ENCODE measurements at places on chromosomes 5 and 9. TPM values are rescaled to one million over a fixed set of nuclear protein-coding genes. Genes with fewer than 3 reads are reported as not detected.
A peak's percentile ranks its signal among the peaks of the same experiment; 100 is the strongest.

GRCh38 chr9:76101947-76102346, 211.5 kb downstream of the PCSK5 start:
- H3K27me3 ChIP-seq: no peaks in the 10 kb centered on the region
- H3K4me3 ChIP-seq: no peak overlapping the region

DNA sequence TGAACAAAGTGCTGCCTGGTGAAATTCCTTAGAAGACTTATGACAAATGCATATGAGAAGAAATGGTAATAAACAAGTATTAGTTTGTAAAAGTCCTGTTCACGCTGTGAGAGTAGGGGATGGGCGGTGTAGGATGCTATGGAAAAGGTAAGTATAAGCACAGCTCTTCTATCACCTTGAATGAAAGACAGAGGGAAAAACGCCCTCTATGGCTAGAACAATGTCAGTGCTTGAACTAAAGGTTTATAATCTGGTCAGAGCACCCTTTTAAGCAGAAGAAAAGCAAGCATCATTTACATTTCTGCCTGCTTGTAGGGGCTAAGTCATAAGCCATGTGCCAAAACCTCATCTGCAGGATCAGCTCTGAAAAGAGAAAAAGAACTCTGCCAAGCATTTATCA, 115.2 kb downstream of the LHFPL2 start:
- peak; percentile 30 for DNase-seq
- no peak overlapping the region for H3K4me3 ChIP-seq
- H3K27ac ChIP-seq: no peak overlapping the region
- no peaks in the 10 kb centered on the region for H3K4me1 ChIP-seq

GRCh38 chr5:169602535-169602934, 19.0 kb downstream of the SPDL1 start:
- no peaks in the 10 kb centered on the region for H3K27me3 ChIP-seq
- no peak overlapping the region for H3K4me3 ChIP-seq
- peaks cover 38% of the 10 kb centered on the region for H3K36me3 ChIP-seq
- DNase-seq: no peak

DNA sequence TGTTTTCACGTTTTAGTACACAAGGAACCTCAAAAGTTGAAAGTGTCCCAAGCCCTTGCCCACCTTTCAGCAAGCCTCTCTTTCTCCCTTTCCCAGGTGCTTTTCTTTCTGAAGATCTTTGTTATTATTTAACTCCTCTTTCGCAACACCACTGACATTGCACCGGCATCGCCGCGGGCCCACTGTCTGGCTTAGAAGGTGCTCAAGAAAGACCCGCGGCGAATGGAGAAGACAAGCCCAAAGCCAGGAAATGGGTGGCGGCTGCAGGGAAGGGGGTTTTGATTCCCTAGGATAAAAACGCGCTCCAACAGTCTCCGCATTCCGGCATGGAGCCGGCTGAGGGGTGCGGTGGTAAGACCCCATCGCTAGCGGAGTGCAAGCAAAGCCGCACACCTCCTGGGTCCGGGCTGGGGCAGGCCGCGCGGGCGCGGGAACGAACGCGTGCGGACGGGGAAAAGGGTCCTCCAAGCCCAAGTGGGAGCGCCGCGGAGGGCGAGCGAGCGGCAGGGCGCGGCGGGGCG, 404 bp upstream of the AFAP1L1 start:
- peak overlapping the region; percentile 66 for H3K4me3 ChIP-seq
- peak; percentile 12 for DNase-seq
- peaks cover 25% of the 10 kb centered on the region for H3K27me3 ChIP-seq
- peaks cover 34% of the 10 kb centered on the region for H3K4me1 ChIP-seq
- no peaks in the 10 kb centered on the region for H3K36me3 ChIP-seq
- no peak overlapping the region for H3K27ac ChIP-seq

GRCh38 chr5:68303038-68303738, 87.6 kb downstream of the PIK3R1 start:
- H3K27me3 ChIP-seq: no peaks in the 10 kb centered on the region
- peaks cover 2% of the 10 kb centered on the region for H3K36me3 ChIP-seq
- H3K4me3 ChIP-seq: no peak overlapping the region

- H3K27ac ChIP-seq: no peak overlapping the region
- H3K36me3 ChIP-seq: no peaks in the 10 kb centered on the region
- DNase-seq: no peak
- H3K27me3 ChIP-seq: no peaks in the 10 kb centered on the region
These were observed 54.0 kb downstream of the PAPPA start for GRCh38 chr9:116207371-116208111.

Gene GARIN3
- total RNA-seq: not detected

- no peaks in the 10 kb centered on the region for H3K27me3 ChIP-seq
- no peaks in the 10 kb centered on the region for H3K36me3 ChIP-seq
- DNase-seq: no peak
- no peak overlapping the region for H3K27ac ChIP-seq
These were observed 187.0 kb downstream of the CARTPT start for GRCh38 chr5:71905834-71906711.

Gene BARHL1
- total RNA-seq: not detected

Gene SPATA31E1
- total RNA-seq: not detected

Gene SMIM3
- total RNA-seq: 14.1 TPM

DNA sequence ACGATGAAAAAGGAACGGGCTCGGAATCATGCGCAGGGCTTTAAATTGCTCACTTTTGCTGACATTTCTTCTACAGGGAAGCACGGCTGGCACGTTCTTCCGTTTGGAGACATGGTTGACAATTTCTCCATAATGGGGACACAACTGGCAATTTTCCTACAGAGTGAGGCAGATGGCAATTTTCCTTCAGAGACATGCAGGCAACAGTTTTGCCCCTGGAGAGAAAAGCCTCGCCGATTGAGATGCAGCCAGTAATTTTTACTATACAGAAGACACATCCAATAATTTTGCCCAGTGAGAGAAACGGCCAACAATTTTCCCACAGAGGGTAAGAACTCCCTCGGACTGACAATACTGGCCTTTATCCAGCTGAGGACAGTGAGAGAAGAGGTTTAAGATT, 90.9 kb upstream of the GPR151 start:
- no peaks in the 10 kb centered on the region for H3K4me1 ChIP-seq
- no peak overlapping the region for H3K4me3 ChIP-seq

Gene PRDM9
- not detected for total RNA-seq

GRCh38 chr5:150583541-150584225, 56.8 kb upstream of the SYNPO start:
- H3K27me3 ChIP-seq: no peaks in the 10 kb centered on the region
- no peak overlapping the region for H3K4me3 ChIP-seq
- DNase-seq: no peak
- H3K4me1 ChIP-seq: peaks cover 69% of the 10 kb centered on the region

- no peaks in the 10 kb centered on the region for H3K27me3 ChIP-seq
- DNase-seq: no peak
- no peak overlapping the region for H3K27ac ChIP-seq
These were observed 851.4 kb downstream of the MAT2B start for GRCh38 chr5:164356790-164357189.

Gene MCC
- 3.0 TPM for total RNA-seq

DNA sequence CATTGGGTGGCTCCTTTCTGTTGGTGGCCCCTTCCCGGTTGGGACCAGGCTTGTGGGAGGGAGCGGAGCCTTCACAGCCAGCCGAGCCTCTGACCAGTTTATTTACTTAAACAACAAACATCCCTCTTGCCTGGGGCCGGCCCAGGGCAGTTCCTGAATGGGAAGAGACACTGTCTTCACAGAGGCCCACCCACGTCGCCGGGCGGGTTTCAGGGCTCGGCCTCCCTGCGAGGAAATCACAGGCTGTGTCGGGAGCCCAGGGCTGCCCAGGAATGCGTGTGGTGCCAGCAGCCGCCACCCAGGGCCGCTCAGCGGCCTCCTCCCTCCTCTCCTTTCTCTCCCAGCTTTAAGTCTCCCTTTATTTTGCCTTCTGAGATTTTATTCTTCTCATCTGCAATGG, 132.5 kb downstream of the HSD17B3 start:
- peaks cover 4% of the 10 kb centered on the region for H3K27me3 ChIP-seq
- H3K4me1 ChIP-seq: peaks cover 34% of the 10 kb centered on the region
- H3K4me3 ChIP-seq: peak overlapping the region; percentile 60
- DNase-seq: peak; percentile 24

DNA sequence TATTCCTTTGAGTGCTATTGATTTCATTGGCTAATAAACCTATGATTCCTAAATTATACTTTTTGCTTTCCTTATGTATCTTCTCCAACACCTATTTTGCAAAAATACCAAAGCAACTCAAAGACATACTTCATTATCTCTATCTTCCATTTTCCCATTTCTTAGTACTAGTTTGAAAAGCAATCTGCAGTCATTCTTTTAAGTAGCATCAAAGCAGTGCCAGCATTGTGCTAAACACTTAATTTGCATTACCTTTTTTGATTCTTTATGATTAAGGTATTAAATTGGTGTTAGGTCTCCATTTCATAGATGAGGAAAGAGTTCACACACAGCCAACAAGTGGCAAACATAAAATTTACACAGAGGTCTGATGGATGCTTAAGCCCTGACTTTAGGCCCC, 330.3 kb downstream of the ARL15 start:
- H3K4me1 ChIP-seq: peaks cover 11% of the 10 kb centered on the region
- H3K27ac ChIP-seq: no peak overlapping the region
- H3K36me3 ChIP-seq: no peaks in the 10 kb centered on the region
- H3K4me3 ChIP-seq: no peak overlapping the region

- H3K4me3 ChIP-seq: no peak overlapping the region
- H3K27ac ChIP-seq: no peak overlapping the region
- H3K36me3 ChIP-seq: no peaks in the 10 kb centered on the region
- H3K27me3 ChIP-seq: no peaks in the 10 kb centered on the region
These were observed 143.7 kb downstream of the ACER2 start for GRCh38 chr9:19552282-19553105.

GRCh38 chr5:12245429-12245828, 341.2 kb upstream of the CTNND2 start:
- no peak for DNase-seq
- no peaks in the 10 kb centered on the region for H3K4me1 ChIP-seq
- no peak overlapping the region for H3K27ac ChIP-seq
- no peaks in the 10 kb centered on the region for H3K27me3 ChIP-seq
- H3K4me3 ChIP-seq: no peak overlapping the region

- no peak overlapping the region for H3K4me3 ChIP-seq
- peaks cover 40% of the 10 kb centered on the region for H3K36me3 ChIP-seq
- no peaks in the 10 kb centered on the region for H3K4me1 ChIP-seq
- no peak for DNase-seq
These were observed 22.4 kb upstream of the LTC4S start for GRCh38 chr5:179771311-179771895.

DNA sequence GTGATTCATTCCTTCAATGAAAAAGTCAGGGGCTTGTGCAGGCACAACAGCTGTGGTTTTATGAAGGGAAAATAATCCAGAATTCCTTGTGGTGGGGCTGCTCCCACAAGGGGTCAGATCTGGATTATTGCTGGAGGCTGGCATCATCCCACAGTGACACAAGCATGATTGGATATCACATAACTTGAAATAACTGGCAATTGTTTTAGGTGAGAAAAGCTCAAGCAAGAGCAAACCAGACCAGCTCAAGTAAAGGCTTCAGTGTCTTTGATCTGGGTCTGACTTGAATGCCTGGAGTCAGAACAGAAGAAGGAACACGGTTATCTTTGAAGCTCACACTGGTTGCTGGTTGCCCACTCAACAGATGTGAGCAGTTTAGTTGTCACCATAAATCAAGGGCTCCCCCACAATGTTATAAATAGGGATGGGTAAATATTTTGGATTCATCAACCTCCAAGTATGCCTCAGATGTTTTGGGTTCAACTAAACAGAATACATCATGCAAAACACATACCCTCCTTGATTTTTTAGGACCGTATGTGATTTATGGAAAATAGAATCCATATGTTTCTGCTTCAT, 3.1 kb upstream of the ZNF474 start:
- no peak overlapping the region for H3K4me3 ChIP-seq
- no peaks in the 10 kb centered on the region for H3K36me3 ChIP-seq
- H3K27ac ChIP-seq: no peak overlapping the region
- no peak for DNase-seq

Gene SV2C
- not detected for total RNA-seq

DNA sequence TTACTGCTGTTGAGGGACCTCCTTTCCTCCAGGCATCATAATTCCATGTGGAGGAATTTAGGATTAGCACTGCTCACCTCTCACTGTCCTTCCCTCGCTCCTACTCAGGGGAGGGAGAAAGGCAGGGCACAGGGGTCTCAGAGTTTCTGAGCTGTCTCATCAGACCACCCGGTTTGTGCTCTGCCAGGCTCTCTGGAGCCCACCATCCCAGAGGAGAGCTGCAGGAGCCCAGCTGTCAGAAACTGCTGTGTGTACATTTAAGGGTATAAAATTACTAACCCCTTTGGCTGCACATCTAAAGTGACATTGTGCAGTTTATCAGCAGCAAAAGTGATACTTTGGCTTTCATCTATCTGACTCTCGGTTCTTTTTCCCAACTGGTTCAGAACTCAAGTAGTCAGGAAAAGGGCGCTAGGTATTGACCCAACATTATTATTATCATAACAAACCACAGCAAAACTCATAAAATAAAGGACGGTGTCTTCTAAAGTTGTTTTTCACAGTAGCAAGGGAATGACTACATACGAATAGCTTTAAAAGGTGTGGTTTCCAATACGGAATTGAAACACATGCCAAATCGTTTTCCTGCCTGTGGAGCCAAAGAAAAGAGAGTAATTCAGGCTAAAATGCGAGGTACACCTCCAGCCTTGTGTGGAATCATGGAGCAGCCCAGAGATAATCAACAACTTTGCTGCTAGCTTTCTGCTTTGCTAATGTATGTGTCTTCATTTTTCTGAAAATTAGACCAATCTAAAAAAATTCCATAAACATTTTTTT, 348.1 kb downstream of the TMEM167A start:
- H3K4me1 ChIP-seq: peaks cover 16% of the 10 kb centered on the region
- no peak overlapping the region for H3K4me3 ChIP-seq
- DNase-seq: no peak
- no peaks in the 10 kb centered on the region for H3K36me3 ChIP-seq

DNA sequence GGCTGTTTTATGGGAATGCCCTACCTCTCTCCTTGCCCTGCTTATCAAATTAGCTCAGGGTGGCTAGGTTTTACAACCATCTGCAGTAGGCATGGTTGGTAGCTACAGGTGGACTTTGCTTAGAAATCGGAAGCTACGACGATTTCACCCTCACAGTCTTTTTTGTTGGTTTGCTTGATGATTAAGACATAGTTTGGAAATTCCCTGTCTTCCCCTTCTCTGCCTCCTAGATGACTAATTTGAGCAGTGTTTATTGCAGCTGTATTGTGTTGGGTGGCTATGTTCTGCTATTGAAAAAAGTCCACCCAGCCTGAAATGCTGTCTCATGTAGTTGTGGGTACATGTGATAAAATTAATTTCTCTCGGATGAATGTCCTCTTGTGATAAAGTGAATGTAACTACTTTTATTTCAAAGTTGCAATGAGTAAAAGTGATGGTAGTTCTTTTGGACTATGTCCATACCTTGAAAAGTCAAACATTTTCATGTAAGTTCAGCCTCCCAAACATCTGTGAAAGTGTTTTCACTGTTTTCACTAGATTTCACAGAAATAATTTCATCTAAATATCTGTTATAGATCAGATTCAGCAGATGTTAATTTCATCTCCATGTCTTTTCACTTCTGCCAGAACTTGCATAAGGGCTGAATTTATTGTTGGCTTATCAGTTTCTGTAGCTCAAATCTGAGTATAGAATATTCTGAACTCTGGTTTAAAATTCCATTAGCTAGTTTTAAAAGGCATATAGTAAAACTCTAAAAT, 37.3 kb upstream of the FYB1 start:
- no peak overlapping the region for H3K27ac ChIP-seq
- H3K27me3 ChIP-seq: no peaks in the 10 kb centered on the region
- H3K4me1 ChIP-seq: peaks cover 24% of the 10 kb centered on the region
- no peak overlapping the region for H3K4me3 ChIP-seq
- H3K36me3 ChIP-seq: no peaks in the 10 kb centered on the region

Gene KLHL3
- 0.02 TPM for total RNA-seq
